ENCODE measurements at places on chromosomes 3 and 15.

DNA sequence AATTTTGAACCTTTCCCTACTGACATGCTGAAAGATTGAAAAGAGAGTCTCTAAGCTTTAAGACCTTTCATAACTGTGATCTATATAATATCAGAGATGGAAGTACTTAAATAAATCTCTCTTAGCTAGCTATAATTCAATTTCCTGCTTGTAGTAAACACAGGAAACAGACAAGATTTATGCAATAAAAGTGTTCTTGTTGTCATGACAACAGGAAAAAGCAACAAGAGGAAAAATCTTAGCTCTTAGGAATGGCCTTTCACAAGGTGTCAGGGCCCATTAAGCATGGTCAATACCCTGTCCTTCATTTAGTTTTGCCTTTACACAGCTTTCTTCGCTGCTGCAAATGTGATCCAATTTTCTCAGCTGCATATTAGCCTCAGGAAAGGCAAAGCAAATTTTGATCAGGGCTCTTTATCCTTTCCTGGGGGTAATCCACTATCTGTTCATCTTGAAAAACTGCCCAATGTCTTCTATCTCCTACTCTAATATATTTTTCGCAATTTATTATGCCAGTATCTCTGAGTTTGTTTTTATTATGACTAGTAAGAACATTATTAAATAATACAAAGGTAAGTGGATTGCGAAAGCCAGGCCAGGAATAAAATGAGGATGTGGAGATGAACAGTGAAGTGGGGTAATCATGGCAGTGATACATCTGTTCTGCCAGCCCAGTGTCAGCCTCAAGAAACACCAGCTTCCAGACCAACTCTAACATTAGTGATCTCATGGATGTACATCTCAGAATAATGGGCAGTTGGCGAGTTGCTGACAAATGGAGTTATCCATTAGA lies 28.7 kb downstream of the SIDT1 start:
- no peak for DNase-seq

GRCh38 chr15:69554279-69554961 lies 101.8 kb downstream of the RPLP1 start:
- no peak for DNase-seq

GRCh38 chr3:85161544-85161943 lies 202.8 kb downstream of the CADM2 start:
- no peak for DNase-seq

DNA sequence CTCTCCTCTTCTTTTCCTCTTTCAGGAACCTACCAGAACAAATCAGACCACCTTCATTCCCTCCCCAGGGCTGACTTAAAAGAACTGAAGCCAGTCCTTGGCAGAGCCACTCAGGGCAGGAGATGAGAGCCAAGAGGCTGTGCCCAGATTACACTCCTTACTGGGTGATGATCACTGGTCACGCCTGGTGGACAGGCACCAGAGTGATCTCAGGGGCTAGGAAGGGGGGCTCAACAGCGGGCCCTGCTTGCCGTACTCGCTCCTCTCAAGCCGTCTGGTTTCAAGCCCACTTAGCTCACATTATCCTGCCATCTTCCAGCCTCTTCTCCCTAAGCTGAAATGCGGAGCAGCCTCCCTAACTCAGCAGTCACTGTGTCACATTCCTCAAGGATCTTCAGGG lies 1.7 kb upstream of the FAH start:
- no peak for DNase-seq

DNA sequence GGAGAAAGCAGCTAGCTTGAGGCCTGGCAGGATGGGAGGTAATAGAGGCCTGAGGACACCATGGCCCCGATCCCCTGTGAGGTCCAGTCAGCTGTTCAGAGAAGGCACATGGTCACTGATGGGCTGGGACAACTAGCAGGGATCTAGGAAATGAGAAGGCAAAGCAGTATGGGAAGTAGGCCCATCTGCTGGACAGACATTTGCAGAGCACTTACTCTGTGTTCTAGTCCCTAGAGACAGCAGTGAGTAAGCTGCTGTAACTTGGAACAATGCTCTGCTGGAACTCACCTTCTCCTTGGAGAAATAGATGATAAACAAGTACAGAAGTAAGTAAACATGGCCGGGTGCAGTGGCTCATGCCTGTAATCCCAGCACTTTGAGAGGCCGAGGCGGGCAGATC lies 7.1 kb downstream of the ECE2 start:
- DNase-seq: no peak

Data from NCI-H1694 treated with DMSO at 0.1 percent for 48 hours (cell line).